Hematopoietic multipotent progenitor cell treated with erythropoietin and hydrocortisone succinate and interleukin-3 and kit ligand, for 15 days (in vitro differentiated cells): ENCODE measurements at places on chromosomes 3 and 15.

DNA sequence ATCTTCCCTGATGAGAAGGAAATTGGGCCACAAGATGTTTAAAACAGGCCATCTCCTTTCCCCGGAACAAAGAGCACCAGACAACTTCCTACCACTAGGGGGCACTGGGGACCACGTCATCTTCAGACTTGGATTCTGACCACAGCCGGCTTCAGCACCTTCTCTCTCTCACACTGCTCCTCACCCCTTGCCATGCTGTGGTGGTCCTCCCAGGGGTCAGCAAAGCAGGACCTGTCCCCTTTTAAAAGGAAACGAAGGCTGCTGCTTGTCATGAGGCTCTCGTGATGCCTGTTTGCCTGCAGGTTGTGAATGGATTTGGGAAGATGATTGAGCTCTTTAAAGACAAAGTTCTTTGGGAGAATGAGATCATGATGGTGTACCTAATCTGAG is 16.2 kb downstream of the RFT1 start:
- DNase-seq: peak; percentile 87

DNA sequence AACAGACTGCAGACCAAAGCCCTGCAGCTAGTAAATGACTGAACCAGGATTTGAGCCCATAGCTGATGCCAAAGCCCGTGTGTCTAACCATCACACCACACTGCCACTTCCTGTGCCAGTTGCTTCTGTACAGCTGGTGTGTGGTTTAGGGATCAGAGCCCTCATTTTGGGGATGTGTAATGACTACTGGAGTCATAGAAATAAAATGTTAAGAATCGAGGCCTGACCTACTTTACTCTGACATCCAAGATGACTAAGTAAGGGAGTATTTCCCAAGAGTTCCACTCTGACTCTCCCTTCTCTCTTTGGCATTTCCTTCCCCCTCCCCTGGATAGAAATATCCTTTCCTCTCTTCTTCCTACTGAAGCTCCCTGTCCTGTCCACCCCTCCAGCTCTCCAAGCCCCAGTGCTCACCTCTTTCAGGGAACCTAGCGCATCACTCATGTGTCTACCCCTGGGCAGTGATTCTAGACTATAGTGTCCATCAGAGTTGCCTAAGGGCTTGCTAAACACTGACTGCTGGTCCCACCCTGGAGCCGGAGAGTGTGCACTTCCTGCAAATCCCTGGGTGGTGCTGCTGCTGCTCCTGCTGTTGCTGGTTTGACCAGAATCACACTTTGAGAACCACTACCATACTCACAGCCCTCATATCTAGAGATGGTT is 53.8 kb downstream of the MGLL start:
- no peak for DNase-seq

DNA sequence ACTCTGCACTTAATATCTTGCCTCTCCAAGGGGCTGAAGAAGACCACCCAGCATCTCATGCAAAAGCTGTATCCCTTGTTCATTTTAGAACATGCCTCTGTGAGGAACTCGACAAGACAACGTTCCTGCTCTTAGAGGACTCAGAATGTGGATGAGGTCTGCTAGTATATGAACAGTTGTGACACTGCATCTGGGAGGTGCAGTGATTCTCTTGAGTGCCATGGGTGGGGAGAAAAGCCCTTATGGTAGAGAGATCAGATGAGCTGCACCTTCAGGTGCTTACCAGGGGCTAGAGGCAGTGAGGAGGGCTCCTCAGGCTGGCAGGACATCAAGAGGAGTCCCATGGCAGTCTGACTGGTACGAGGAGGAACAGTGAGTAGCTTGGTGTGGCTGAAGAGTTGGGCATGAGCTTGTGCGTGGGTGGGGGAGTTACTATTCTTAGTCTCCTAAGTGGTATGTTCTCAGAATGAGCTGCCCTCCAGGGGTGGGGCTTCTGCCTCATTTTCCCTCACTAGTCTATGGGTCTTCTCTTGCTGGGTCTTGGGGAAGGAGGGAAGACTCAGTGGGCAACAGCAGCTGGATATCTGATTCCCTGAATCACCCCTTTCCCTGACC is 56.7 kb upstream of the ATP2B2 start:
- no peak for DNase-seq

- no peak for DNase-seq
Measured at GRCh38 chr3:194285850-194286197, 65.3 kb downstream of the CPN2 start.

DNA sequence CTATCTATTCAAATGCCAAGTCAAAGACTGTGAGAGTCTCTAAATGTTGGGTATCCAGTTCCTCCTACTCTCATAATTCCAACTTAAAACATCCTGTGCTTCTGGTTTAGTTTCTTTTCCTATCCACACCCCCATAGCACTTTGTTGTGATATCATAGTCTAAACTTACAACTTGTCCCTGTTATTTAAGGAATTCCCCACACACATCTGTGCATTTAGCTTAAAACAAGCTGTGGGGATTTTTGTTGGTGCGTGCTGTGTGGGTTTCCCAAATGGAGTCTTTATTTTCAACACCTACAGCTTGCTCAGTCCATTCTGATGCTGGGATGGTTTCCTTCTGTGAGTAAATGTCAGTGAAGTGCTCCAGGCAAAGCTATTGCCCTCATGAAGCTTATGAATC is 167.3 kb downstream of the GMNC start:
- DNase-seq: no peak

DNA sequence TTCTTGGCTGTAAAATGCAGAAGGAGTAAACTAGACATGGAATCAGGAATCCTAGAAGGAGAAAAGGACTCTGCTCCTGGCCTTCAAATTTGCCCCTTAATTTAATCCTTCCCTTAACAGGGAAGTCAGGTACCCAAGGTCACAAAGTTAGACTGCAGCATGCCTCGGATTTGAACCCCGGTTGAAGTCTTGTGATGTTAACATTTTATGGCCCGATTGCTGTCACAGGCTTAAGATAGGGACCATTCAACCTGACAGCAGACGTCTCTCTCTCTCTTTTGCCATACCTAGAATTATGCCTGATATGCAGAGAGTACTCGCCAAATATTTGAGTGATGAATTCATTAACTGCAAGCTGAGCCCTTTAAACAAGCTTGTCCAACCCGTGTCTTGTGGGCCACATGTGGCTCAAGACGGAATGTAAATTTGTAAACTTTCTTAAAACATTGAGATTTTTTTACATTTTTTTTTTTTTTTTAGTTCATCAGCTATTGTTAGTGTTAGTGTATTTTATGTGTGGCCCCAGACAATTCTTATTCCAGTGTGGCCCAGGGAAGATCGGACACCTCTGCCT is 217.2 kb downstream of the THSD4 start:
- no peak for DNase-seq

- no peak for DNase-seq
Measured at GRCh38 chr3:38151667-38152265, 13.3 kb downstream of the MYD88 start.

DNA sequence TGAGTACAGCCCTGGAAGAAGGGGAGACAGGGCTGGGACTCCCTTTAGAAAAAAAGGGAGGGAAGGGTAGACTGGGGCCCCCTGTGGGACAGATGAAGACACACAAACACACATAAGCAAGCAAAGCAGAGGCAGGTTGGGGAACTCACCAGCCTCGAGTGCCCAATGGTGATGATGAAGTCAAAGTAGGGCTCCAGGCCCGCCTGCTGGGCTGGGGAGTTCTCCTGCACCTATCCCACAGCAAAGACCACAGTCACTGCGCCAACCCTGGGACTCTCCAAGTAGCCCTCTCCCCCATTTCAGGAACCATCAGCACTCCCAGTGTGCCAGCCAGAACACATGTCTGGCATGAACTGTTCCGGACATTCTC is 4.1 kb downstream of the GORASP1 start:
- no peak for DNase-seq

- peak; percentile 55 for DNase-seq
Measured at GRCh38 chr3:13574798-13575451, 26.0 kb downstream of the FBLN2 start.

- no peak for DNase-seq
Measured at GRCh38 chr15:45703670-45704328, 69.0 kb downstream of the SQOR start.

GRCh38 chr3:46193436-46193835 is 14.7 kb downstream of the CCR1 start:
- no peak for DNase-seq

- DNase-seq: no peak
Measured at GRCh38 chr15:70018646-70019600, 78.8 kb downstream of the TLE3 start.

DNA sequence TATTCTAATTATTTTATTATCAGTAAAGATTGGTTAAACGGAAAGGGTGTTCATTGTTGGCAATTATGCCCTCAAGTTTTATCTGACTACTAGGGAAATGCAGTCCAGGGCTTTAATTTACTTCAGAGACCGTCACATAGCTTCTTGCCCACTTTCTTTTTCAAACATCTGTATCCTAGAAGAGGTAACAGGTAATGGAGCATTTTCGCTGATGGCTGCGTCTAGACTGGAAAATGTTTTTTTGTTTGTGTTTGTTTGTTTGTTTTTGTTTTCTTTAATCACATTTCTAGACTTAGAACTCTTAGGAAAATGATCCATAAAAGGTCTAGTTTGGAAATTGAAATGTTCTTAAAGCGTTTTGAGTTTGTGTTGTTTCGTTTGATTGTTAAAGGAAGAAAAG is 71.4 kb downstream of the ANXA2 start:
- DNase-seq: no peak

DNA sequence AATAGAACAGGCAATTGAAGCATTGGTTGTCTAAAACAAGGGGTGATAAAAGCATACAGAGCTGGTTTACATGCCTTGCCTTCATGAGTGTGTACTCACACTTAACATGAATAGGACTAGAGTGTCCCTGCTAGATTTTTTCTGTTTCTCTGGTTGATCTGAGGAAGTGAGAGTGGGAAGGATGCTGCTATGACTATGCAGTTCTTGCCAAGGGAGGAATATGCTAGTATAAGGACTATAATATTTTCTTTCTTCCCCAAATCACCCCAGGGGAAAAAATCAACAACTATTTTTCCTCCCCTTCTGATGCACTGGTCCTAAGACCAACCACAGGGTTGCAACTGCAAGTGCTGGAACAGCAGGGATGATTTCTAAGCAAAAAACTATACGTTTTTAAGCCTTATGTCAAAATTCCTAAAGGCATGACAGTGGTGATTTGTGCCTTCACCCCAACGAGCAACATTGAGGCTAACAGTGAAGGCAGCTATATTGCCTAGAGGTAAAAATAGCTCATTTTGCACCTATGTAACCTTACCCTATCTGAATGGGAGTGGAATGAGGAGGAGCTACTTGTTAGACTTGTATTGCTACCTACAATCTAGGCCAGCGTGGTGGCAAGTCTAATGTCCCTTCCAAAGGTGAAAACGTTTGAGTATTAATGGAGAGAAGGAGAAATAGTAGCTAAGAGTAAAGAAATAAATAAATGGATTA is 33.5 kb upstream of the USP8 start:
- no peak for DNase-seq

- no peak for DNase-seq
Measured at GRCh38 chr3:151576511-151577137, 115.8 kb upstream of the IGSF10 start.

DNA sequence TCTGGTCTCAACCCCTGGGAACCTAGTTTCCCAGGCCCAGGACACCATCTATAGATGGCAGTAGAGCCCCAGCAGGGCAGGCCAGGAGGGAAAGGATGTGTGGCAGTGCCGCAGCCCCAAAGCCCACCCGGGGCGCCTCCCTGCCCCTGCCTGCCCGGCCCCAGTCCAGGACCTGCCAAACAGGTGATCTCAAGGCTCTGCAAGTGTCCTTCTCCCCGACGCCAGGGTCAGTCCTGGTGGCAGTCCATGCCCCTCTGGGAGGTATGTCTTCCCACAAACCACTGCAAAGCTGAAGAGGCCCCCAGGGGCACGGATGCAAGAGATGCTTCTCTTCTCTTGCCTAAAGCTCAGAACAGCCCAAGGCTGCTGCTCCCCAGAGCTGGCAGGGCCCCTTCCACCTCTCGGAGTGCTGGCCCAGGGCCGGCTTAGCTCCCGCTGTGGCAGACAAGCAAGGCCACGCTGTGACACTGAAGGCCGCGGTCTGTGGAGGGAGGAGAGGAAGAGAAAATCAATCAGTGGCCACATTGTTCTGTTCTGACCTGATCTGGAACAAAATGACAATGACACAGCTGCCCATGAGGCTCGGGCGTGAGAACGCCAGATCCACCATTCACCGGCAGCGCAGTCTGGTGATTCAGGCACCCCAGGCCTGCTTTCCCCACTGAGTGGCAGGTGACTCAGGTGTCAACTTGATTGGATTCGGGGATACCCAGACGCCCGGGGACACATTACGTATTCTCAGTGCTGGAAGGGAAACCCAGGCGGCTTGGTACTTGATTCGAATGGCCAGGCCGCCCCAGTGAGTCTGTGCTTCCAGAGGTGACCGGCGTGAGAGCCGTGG is 34.0 kb downstream of the KLHL25 start:
- no peak for DNase-seq

DNA sequence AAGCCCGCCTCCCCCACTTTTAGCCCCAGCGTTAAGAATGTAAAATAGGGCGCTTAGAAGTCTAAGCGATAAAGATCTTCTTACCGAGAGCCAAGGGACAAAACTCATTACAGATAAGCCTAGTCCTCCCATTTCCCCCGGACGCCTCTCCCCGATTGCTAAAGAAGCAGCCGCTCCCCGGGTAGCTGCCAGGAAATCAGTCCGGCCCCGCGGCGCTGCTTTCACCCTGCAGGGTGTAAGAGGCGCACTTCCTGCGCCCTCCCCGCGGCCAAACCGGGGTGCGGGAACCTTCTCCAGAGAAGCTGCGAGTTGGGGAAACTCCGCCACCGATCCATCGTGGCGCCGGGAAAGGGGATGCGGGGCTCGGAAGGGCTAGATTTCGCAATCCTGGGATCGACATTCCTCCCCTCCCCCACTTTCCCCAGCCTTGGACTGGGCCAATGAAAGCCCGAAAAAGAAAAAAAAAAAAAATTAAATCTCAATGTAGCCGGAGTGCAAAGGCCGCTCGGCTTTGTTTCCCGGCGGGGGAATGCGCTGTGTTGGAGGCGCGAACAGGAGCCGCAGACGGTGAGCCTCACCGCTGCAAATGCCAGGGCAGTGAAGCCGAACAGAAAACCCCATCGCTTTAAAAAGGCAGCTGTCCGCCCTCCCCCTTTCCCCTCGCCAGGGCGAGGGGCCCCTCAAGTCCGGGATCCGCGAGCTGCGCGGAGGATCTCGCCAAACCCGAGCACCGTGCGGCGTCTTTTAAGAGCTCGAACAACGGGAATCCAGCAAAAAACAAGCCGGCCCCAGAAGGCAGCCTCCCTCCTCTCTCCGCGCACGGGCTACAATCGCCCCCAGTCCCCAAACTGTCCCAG is 626 bp upstream of the PTPRG start:
- no peak for DNase-seq

GRCh38 chr15:76206325-76206976 is 104.8 kb downstream of the ETFA start:
- DNase-seq: peak; percentile 34

DNA sequence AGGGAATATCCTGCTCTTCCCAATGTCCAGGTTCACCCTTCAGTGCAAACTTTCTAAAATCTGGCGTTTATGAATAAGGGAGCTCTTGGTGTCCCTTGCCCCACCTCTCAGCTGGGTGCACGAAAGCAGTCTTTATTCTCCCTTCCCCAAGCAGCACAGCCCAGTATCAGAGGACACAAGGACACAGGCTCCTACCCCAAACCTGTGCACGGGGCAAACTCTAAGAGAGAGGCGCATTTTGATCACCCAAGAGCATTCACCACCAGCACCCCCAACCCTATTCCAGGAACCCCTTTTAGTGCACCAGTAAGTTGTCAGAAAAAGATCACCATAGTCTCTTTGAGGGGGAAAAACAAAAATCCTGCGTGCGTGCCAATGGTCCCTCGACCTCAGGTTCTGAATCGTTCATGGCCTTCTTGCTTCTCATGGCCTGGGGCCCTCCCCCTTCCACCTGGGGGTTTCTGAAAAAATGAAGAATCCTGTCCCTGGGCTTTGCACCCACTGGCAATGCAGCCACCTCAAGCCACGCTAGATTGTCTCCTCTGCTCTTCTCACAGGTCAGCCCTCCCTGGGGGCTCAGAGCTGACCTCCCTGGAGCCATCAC is 78.9 kb downstream of the FAM174B start:
- no peak for DNase-seq
